Amniotic epithelial cell (primary cell): ENCODE measurements at places on chromosomes 2 and 18.

DNA sequence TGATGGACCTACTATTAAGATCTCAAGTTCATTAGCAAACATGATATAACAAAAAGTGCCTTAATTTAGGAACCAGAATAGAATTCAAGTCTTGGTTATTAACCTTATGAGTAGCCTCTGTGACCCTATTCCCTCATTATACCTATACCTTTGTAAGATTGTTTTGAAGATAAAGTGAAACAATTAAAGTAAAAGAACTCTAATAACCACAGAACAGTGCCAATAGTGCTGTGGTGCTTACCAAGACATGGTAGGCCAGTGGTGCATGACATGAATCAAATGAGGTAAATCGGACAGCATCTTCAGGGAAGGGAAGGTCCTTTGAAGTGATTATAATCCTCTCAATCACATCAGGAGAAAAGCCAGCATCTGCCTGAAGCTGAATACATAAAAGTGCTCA lies 36.4 kb downstream of the METTL4 start:
- no peak for DNase-seq

DNA sequence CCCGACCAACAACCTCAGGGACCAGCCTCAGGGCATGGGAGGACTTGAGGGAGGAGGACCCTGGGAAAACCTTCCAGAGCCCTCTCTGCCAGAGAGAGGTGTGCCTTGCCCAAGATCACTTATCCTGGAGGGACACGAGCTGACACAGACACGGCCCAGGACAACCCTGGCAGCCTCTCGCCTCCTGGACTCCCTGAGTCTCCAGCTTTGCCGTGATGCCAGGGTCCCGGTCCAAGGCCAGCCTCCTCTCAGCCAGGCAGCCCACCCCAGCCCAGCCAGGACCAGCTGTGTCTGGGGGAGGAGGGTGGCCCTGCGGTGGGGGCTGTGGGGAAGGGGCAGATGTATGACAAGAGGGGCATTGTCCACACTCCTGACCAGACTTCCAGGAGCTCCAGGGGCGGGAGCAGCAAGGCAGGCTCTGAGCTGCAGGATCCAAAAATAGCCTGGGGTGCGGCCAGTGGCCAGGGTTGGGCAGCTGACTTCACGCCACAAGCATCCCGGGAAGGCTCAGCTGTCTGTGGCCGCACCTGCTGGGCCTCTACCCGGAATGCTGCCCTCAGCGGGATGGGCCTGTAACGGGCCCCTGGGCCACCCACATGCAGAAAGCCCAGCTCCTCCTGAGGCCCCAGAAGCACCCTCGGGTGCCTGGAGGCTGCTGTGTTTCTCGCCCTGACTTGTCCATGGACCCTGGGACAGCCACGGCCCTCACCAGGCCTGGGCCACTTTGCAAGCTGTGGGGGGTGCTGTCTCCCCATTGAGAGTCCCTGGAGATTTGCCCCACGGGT lies 65.5 kb upstream of the GPC1 start:
- peak; percentile 80 for DNase-seq

DNA sequence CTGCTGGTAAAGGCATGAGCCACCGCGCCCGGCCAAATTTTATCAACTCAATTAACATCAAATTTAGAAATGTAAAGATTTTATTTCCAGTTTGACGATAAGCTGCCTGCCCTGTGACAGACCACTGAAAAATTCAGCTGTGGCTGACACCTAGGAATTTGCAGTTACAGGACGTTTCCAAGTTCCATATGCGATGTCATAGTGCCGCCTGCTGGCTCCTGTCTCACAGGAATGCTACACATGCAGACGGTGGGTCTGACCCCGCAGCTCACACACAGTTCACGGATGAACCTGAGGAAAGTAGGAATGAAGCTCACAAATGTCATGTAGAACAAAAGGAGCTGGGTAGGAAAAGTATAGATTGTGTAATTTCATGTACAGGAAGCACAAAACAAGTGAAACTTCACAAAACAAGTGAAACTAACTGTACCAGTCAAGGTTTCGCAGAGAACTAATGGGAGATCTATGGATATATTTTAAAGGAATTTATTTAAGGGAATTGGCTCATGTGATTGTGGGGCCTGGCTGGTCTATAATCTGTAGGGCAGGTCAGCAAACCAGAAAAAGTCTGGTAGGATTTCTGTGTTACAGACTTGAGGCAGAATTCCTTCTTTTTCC lies 13.2 kb upstream of the SEH1L start:
- DNase-seq, result peak; percentile 79

DNA sequence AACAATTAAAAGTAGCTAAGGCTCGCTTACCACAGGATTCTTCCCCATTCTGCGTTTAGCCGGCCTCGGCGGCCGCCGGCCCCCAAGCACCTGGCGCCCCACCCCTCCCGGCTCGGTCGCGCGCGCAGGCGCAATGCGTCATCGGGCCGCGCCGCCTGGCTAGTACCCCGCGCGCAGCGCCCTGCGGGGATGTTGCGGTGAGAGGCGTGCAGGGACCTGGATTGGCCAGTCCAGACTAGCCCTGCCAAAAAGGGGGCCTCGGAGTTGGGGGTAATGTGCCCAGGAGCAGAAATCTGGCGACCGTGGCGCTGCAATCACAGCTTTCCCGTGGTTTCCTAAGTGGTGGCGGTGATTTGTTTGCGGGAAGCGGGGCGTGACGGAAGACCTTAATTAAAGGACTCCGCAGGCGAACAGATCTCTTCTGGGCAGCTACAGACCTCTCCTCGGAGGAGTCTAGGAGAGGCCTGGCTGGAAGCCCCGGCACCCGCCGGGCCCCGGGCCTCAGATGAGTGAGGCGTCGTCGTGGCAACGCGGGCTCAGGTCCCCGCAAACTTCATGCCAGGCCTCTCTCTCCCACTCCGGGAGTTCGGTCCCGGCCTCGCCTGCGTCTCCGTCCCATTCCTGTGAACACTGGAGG lies 606 bp downstream of the TMEM237 start:
- peak; percentile 65 for DNase-seq

GRCh38 chr2:207567671-207568070 lies 37.9 kb downstream of the CREB1 start:
- no peak for DNase-seq

- DNase-seq, result peak; percentile 23
Measured at GRCh38 chr2:44793322-44793870, 148.1 kb upstream of the SIX3 start.

- DNase-seq, result no peak
Measured at GRCh38 chr18:49162226-49162864, 211.6 kb upstream of the SMAD7 start.
